Metanephros (tissue), 2 donors: ENCODE measurements at places on chromosomes 2 and 18. TPM values are rescaled to one million over a fixed set of nuclear protein-coding genes. Genes with fewer than 3 reads are reported as not detected.

Gene LONRF2
- total RNA-seq = 4.3 TPM

Gene TLX2
- total RNA-seq = not detected

Gene C18orf54
- total RNA-seq = 7.2 TPM

Gene GCG
- not detected for total RNA-seq
